ENCODE measurements at places on chromosomes 1 and 21. TPM values are rescaled to one million over a fixed set of nuclear protein-coding genes. Genes with fewer than 3 reads are reported as not detected.

DNA sequence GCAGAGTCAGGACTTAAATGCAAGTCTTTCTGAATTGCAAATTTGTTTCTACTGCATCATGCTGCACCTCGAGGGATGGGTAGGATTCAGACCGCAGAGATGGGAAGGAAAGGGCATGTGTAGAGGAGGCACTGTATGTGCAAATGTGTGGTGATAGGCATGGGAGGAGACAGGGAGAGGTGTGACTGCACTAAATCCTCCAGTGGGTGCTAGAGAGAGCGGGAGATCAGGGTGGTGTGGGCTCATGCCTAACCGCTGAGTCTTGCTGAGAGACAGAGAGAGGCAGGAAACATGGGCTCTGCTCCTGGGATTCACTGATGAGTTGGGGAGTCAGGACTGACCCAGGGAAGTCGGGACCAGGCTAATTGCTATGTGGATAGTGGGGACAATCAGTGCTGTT, 61.1 kb downstream of the PTPRU start:
- DNase-seq: no peak

DNA sequence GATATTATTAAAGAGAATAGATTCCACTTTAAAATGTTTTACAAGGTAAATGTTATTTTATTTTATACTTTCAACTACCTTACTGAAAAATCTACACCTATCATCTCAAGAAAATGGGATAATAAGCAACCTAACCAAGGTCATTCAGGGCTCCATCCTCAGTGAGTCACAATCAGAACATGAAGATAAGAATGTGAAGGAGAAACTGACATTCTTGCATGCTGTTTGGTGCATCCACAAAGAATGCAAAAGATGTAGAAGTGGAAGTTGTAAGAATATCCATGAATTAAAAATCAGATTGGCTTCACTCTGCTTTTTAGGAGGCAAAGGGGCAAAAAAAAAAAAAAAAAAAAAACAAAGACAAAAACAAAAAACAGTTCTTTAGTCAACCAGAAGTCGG, 6.5 kb downstream of the WARS2 start:
- DNase-seq: no peak

- no peak for DNase-seq
These were observed at the start of gene FMOD for GRCh38 chr1:203351037-203351625. TSS of gene FMOD (minus strand) at chr1:203351122. CDS start at chr1:203348270, 2,852 bp downstream.

The DNAI4 gene
- total RNA-seq: 28.9 TPM

Data from cerebellum (tissue), 4 donors.